ENCODE measurements at places on chromosomes 2 and 18. TPM values are rescaled to one million over a fixed set of nuclear protein-coding genes. Genes with fewer than 3 reads are reported as not detected.

The NAT8 gene
- total RNA-seq: not detected

DNA sequence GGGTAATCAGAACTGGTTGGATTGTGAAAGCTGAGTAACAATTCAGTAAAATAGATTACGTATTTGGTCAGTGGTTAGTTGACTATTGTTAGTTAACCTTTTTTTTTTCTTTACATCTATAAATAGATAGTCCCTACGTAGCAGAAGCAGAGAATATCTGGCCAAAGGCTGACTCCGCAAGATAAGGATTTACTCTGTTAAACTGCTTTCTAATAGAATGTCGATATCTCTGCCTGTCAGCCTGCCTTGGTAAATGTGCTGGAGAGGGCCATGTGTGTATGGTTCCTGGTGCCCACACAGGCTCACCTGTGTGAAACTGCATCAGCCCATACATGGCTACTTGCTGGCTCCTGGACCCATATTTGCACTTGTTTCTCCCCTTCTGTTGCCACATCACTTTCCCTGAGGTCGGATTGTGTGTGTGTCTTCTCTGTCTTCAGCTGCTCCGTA, 94.4 kb downstream of the CRIM1 start:
- peak; percentile 84 for DNase-seq

DNA sequence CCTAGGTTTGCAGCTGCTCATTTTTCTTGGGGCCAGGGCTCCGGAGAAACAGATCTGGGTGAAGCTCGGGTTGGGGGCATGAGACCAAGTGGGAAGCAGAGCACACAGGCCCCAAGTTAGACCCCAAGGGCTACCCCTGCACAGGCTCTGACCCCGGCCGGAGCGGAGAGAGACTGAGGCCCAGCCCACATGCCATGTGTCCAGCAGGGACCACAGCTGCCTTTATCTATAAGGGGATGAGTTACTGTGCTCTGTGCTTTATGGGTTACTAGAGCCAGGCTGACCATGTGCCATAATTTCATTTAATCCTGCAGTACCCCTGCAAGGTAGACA, 30.3 kb upstream of the PRLH start:
- no peak for DNase-seq

DNA sequence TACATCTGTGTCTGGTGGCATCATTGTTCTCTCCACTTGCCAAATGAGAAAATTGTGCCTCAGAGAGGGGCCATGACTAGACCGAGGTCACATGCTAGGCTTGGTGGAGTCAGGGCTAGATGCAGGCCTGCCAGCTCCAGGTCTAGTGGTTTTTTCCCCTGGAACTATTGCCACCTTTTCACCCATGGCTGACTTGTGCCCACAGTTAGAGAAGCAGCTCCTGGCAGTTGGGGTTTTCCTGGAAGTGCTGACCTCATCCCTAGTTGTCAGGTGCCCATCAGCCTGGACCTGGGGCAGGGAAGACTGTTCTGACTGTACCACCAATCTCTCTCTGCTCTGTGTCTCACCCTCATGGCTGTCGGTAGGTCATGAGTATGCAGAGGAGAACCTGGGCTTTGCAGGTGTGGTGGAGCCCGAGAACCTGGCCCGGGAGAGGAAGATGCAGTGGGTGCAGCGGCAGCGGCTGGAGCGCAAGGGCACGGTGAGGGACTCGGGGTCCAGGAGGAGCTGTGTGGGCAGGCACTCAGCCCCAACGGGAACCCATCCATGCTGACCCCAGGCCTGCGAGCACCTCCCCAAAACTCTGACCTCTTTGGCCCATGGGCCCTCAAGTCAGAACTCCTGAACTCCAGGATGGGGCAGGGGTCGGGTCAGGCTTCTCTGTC, 12.4 kb upstream of the CATIP start:
- DNase-seq: no peak

- DNase-seq: peak; percentile 48
Measured at GRCh38 chr18:57397440-57398132, 37.6 kb upstream of the ONECUT2 start.

GRCh38 chr2:96891591-96892333, 21.9 kb upstream of the SEMA4C start:
- DNase-seq: no peak

DNA sequence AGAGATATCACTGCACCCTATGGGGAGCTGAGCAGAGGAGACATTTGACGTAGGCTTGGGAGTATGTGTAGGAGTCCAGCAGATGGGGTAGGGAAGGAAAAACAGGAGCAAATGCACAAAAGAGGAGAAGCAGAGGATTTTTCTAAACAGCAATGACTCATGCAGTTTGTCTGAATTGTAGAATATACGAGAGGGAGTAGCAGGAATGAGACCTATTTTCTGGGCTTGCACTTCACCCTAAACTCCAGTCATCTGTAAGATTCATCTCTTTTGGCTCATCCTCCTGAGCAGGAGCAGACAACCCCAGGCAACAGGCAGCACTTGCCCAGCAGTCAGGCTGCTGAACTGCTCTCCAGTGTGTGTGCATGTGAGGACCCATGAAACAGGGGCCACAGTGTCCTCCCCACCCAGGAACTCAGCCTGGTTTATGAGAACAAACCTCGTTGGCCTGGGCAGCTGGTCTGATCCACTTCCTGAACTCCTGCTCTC, 100.2 kb upstream of the CDC42EP3 start:
- peak; percentile 78 for DNase-seq

GRCh38 chr2:168378960-168379669, 77.0 kb upstream of the CERS6 start:
- no peak for DNase-seq

Measured in astrocyte (in vitro differentiated cells and primary cell).